ENCODE measurements at places on chromosomes 3 and 15. TPM values are rescaled to one million over a fixed set of nuclear protein-coding genes. Genes with fewer than 3 reads are reported as not detected.

The REC114 gene
- not detected for total RNA-seq

The MUSTN1 gene
- total RNA-seq: 15.7 TPM

The P3H2 gene
- 16.5 TPM for total RNA-seq

DNA sequence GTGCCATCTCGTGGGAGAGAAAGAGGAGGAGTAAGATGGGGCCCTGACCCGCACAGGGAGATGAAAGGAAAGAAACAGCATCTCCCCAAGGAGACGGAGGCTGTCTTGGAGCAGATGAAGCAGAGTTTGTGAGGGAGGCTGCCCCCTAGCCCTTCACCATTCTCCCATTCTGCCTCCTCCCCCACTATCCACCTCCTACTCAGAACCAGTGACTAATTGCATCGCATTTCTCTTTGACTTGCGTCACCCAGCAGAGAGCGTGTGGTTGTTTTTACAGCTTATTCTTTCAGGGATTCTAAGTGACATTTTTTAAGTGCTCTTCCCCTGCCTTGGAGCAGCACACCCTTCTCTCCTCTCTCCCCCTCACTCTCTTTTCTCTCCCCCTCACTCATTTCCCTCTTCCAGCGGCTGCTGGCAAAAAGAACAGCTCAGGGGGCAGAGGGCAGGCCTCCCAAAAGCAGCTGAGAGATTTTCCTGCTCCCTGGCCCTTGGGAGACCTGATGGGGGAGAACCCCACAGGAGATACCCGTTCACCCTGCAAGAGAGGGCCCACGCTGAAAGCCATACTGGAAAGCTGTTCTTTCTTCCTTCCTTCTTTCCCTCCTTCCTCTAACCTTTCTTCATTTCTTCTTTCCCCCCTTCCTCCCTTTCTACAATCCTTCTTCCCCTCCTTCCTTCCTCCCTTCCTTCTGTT is 91.8 kb downstream of the MRPL46 start:
- no peak for DNase-seq

GRCh38 chr15:35958021-35958420 is 412.1 kb upstream of the DPH6 start:
- DNase-seq: no peak

All from esophagus squamous epithelium (tissue), 5 donors.